ENCODE measurements at places on chromosomes 7 and 10.
A peak's percentile ranks its signal among the peaks of the same experiment; 100 is the strongest.

GRCh38 chr10:91662993-91663392, 30.1 kb upstream of the PPP1R3C start:
- no peak for DNase-seq

DNA sequence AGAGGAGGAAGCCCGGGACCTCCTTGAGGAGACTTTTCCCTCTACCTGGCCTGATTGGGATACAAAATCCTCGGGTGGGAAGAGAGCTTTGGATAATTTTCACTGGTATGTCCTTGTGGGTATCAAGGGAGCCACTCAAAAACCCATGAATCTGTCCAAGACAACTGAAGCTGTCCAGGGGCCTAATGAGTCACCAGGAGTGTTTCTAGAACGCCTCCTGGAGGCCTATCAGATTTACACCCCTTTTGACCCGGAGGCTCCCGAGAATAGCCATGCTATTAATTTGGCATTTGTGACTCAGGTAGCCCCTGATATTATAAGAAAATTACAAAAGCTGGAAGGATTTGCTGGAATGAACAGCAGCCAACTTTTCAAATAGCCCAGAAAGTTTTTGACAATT, 38.6 kb downstream of the ZNF25 start:
- no peak for DNase-seq

- no peak for DNase-seq
Observed at GRCh38 chr10:69065406-69066361, 22.2 kb upstream of the SRGN start.

DNA sequence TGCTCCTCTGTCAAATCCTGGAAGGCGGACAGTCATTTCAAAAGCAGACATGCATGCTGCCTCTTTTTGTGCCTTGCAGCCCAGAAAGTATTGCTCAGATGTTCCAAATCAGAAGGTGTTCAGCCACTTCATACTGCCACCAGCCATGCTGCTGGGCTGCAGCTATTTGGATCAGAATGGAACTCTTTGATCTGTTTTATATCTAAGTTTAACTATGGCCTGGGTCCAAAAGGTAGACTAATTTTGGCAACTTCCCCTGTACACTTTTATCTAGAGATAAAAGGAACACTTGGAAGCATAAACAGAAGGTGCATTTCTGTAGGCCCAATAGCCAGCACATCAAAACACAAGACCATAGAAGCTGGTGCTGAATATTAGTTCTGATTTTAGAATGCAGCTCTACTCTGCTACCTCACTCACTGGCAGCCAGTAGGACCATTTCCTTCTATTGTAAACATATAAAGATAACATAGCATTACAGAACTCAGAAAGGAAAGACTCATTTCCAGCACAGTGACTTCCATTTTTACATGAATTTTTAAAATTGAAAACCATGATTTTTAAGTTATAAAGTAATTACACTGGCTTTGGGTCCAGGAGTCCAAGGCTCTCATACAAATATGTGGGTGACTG, 143.1 kb upstream of the CAV2 start:
- DNase-seq = no peak

DNA sequence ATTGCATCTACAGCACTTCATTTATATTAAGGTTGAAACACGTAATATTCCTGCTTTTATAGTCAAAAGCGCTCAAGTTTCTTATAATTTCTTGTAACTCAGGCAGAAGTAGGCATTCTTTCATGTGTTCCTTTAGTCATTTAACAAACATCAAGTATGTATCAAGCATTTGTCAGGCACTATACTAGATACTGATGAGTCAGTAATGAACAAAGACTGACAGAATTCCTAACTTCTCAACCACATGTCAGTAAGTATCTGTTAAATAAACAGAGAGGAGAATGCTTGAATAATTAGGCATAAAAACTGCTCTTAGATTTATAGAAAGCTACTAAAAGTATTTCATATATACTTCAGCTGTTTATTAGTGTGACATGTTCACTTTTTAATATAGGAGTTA, 9.9 kb downstream of the CRPPA start:
- DNase-seq = no peak

DNA sequence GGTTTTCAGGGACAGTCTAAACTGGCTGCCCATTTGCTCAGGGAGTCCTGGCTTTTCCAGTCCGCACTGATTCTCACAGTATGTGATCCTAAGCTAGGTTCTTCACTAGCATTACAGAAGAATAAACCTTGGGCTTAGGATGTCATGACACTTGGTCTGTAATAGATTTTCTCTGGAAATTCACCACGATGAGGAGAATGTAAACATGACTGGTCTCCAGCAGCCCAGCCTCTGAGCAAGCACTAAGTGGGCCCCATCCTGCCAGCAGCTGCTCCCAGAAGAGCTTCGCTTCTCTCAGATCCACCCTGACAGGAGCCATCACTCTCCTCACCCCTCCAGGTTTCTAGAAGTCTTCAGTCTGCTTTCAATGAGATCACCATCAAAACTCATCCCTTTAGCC, 103.7 kb upstream of the ZPBP start:
- no peak for DNase-seq

- no peak for DNase-seq
Observed at GRCh38 chr10:42544945-42545344, 93.4 kb downstream of the ZNF33B start.

DNA sequence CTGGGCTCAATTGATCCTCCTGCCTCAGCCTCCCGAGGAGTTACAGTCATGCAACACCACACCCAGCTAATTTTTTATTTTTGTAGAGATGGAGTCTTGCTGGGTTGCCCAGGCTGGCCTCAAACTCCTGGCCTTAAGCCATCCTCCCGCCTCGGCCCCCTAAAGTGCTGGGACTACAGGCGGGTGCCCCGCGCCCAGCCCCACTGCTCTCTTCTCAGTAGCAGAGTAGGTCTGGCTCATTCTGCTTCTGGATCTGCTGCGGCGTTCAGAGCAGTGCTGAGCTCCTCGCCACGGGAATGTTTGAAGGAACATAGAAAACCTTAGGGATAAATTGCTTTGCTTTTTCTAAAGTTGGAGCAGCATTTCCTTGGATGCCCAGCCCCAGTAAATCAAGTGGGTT, 27.4 kb downstream of the WIPI2 start:
- no peak for DNase-seq

GRCh38 chr10:71696628-71697326, 22.8 kb downstream of the C10orf105 start:
- DNase-seq = peak; percentile 42

GRCh38 chr7:124914298-124914697, 15.3 kb downstream of the POT1 start:
- peak; percentile 77 for DNase-seq

- DNase-seq = no peak
Observed at GRCh38 chr7:151694828-151695580, 175.3 kb upstream of the RHEB start.

- DNase-seq = no peak
Observed at GRCh38 chr10:27710014-27710413, 35.6 kb downstream of the MKX start.
